Osteoblast (primary cell): ENCODE measurements at places on chromosomes 1 and 21. TPM values are rescaled to one million over a fixed set of nuclear protein-coding genes. Genes with fewer than 3 reads are reported as not detected.

C1orf141 gene
- total RNA-seq = not detected in 2 replicates

DNA sequence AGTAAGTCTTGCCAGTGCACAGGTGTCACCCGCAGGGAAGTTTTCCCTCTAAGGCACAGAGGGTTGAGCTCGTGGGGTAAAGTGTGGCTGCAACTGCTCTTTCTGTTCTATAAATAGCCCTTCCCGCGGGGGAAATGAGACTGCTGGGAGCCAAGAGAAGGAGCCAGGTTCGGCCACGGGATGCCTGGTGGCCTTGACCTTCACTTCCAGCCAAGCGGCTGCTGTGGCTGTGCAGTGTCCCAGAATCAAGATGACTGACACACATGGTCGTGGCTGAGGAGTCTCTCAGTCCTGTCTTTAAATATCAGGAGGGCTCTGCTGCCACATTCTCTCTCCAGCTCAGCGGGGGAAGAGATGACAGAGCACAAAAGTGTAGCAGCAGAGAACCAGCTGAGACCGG, 154.1 kb upstream of the VAMP3 start:
- no peak for DNase-seq

DNA sequence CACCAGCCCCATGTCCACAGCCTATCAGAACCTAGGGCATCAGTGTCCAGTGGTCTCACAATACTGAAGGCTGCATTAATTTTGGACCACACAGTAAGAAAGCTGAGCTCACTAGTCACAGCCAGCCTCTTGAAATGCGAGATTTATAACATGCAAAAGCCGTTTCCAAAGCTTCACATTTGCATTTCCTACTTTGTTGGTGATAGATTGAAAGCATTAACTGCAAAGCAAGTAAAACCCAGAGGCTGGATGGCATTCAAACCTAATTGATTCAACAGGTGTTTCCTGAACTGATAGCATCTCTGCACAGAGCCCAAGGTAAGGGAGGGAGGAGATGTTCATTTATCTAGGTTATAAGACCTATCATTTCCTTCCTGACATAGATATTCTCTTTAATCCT, 410.1 kb downstream of the OMA1 start:
- DNase-seq = no peak

TRIM45 gene
- 1.4 and 2.1 TPM in 2 replicates for total RNA-seq

DNA sequence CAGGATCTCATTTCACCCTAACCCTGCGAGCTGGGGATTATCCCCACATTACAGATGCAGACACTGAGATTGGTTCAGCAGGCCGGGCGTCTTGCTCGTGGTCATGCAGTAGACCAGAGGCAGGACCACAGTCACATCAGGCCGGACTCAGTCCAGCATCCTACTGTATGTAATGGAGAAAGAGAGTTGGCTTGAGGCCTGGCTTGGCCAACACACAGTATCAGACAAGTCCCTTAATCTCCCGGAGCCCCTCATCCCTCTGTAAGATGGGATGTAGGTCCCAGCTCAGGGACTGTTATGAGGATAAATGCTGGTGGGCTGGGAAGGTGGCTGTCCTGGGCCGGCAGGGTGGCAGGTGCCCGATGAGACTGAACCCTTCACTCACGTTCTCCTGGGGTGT, 66.1 kb upstream of the ACTL8 start:
- DNase-seq = no peak
